ENCODE measurements at places on chromosomes 6 and 20.

DNA sequence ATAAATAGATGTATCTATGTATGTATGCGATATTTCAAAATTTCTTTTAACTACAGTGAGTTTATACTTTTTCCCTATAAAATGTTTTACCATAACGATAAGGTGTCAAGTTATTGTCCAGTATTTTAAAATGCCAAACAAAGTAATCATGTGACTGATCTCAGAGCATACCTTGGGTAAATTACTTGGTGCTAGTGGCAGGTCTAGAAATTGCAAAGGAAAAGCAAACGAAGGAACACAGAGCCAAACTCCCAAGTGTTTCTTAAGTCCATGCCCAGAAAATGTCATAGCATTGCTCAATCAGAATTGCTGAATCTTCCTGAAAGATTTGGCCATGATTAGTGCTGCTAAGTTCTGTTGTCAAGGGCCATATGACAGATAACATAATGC lies 77.5 kb downstream of the CAP2 start:
- DNase-seq, result no peak

GRCh38 chr6:11909696-11910132 lies 102.4 kb upstream of the HIVEP1 start:
- DNase-seq, result no peak

- no peak for DNase-seq
Observed at GRCh38 chr6:129882510-129883023, 21.5 kb upstream of the TMEM244 start.

DNA sequence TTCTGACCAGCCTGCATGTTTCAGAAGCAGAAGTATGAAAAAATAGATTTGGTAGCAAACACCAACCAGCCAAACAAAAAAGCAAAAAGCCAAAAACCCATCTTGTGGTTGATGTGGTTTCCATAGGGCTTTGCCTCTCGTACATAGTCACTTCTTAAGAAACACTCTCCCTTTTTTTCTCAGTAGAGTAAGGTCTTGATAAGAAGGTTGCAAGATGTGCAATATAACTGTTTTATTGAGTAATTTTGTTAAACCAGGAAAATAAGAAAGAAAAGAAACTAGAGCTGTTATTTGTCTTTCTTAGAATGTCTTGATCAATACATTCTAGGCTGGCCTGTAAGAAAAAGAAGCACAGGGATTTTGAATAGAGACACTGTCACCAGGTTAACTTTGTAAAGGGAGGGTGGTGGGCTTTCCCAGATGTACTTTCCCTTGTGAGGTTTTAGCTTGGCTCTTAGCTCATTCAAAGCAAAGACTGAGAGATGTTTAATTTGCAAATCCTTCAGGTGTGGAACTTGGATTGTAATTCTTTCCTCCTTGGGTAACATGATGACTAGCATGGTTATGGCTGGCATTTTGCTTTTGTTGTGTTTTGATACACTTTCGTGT lies 49.7 kb downstream of the AKAP12 start:
- no peak for DNase-seq

DNA sequence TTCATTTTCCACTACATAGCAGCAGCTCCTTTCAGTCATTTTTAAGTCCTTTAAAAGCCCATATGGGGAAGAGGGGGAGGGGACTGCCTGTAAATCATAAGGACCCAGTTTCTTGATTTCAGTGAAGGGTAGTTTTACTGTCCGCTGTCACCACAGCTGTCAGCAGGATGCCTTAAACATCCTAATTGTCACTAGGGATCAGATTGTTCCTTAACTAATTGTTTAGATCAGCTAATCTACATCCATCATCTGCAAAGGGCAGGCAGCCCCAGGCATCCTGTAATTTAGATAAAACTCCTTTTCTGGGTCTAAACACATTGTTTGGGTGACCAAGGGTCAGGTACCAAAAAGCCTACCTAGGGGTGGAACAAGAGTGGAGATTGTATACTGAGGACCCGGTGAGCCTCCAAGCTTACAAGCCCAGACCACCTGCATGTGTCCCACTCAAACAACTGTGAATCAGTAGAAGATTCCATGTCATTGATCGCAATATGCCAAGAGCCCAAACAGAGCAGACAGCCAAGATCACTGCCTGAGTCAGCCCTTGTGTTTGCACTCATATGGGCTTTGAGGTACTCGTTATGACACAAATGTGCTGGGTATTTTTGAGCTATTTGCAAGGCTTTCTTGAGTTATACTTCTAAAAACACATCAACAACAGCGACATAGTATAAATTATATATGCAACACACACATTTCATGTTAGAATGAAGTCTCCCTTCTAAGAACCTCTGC lies 198.7 kb upstream of the CEP162 start:
- no peak for DNase-seq

GRCh38 chr6:26198722-26199056 lies 111.5 kb downstream of the HFE start:
- DNase-seq, result no peak

DNA sequence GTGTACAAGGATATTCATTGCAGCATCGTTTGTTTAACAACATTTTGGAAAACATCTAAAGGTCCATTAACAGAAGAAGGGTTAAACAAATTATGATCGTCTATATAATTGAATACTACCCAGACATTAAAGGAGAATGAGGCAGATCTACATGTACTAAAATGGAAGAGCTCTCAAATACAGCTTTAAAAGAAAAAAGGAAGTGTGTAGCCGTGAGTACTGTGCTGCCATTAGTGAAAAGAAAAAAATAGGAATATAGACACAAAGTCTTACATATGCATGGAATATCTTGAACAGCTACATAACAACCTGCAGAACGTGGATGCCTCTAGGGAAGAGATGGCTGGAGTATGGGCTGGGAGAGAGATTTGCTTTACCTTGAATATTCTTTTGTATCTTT lies 37.9 kb downstream of the PRDM1 start:
- DNase-seq, result no peak

DNA sequence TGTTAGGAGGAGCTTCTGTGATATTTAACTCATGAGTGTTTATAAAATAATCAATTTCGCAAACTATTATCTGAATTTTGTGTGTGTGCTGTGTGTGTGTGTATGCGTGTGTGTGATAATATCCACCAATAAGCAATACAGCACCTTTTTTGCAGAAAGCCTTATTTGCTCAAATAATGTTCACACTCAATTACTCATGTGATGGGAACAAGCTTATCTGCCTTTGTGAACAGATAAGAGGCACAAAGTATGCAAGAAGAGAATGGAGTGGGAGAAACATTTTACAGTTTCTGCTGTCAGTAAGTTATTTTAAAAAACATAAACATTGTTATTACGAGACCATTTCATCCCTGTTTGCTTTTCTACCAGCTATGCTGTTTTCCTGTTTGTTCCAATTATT lies 36.7 kb upstream of the PTPRK start:
- no peak for DNase-seq

DNA sequence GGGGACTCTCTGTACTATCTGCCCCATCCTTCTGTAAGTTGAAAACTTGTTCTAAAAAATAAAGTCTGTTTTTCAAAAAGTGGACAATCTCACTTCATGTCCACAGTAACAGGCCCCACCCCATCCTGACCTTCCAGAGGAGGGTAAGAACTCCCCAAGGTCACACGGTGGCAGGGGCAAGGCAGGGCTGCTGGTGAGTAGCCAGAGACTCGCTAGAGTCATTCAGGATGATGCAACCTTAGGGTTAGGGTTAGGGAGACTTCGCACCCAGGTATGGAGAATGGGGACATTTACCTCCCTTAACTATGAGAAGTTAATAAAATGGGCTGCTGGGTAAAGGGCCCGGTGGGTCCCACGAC lies 15.4 kb downstream of the PEDS1 start:
- DNase-seq, result no peak
